ENCODE measurements at places on chromosomes 7 and 10.
A peak's percentile ranks its signal among the peaks of the same experiment; 100 is the strongest.

DNA sequence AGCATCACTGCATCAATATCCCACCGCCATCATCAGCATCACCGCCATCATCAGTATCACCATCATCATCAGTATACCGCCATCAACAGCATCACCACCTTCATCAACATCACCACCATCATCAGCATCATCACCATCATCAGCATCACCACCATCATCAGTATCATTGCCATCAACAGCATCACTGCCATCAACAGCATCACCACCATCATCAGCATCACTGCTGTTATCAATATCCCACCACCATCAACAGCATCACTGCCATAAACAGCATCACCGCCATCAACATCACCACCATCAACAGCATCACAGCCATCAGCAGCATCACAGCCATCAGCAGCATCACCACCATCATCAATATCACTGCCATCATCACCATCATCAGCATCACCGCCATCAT is 115.8 kb downstream of the RGS10 start:
- no peak for DNase-seq

DNA sequence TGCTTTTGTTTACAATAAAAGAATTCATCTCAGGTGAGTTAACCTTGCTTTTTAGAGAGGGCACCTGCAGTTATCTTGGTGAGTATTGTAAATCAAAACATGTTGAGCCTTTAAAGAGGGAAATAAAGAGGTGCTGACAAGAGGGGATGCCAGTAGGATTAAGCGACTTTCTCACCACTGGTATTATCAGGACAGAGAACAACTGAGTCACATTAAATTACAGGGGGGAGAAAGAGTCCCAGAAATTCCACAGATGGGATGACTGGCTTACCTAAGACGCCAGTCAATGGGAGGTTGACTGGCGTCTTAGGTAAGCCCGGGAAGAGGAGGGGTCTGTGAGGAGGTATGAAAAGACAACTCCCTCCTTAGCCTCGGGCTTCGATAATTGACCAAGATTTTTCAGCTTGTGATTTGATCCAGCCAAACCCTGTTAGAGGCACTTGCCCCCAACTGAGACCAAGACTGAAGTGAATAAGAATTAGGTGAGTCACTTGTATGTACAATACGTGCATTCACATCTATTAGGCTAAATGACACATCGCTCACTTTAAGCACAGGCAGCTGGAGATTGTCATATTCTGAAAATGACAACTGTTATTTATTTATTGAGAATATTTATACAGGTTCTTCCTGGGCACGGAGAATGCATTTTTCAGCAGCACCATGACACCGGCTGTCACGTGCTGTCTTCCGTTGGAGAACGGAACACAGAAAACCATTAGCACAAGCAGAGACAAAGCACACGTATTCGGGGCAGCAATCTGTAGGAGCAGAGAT is 117.6 kb downstream of the SEM1 start:
- DNase-seq: no peak

DNA sequence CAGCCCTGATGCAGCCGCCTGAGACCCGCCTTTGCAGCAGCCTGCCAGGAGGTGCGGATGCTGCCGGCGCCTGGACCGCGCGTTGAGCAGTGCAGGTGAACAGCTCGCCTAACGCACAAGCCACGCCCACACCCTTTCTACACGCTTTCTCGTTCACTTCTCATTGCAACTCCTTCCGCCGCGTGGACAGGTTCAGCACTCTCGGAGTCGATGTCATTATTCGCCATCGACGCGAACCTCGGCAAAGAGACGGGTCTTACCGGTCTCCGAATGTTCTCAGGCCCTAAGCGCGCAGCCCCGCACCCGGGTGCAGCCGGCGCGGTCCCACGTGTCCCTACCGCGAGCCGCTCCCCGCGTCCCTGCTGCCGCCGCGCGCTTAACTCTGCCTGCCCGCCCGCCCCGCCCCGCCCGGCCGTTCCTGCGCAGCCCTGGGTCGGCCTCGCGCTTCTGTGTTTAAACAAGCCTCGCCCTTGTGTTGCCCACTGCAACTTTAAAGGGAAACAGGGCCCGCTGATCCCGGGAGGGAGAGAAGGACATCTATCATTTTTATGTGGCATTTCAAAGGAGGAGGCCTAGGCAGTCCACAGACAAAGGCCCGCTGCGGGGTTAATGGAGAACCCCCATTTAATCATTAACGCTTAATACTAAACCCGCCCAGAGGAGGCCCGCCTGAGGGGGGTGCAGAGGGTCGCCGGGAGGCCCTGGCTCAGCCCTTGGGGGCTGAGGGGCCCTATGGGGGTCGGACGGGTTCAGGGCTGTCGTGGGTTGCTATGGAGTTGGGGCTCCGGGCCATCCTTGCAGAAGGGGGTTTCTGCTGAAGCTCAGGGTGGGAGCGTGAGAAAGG is 128.5 kb downstream of the WDR11 start:
- DNase-seq: no peak

- DNase-seq: peak; percentile 54
These were observed 112.7 kb downstream of the SLIT1 start for GRCh38 chr10:97072851-97073665.

- no peak for DNase-seq
These were observed 177.4 kb downstream of the ADK start for GRCh38 chr10:74328388-74328787.

GRCh38 chr7:101096331-101096956 is 11.2 kb downstream of the TRIM56 start:
- DNase-seq: no peak

DNA sequence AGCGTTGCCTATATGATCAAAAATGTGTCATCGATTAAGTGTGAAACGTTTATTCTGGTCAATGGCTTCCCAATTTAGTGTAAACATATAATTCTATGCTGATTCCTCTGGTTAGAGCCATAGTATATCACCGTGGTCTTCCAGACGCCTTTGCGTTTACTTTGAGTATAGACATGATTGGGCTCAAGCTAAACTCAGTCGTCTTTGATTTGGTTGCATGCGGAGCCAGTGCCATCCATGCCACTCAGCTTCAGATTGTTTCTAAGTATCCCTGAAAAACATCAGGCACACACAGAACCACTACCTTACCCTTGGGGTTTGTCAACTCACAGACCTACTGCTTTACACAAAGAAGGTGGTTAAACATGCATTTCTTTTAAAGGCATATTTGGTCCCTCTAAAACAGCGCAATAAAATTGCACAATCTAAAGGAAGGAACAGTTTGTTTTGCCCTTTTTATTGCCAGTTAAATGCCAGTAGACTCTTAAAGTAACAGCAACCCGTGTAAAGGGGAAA is 273.6 kb upstream of the KLF6 start:
- no peak for DNase-seq

- DNase-seq: no peak
These were observed 24.3 kb downstream of the BTBD16 start for GRCh38 chr10:122295451-122295809.

DNA sequence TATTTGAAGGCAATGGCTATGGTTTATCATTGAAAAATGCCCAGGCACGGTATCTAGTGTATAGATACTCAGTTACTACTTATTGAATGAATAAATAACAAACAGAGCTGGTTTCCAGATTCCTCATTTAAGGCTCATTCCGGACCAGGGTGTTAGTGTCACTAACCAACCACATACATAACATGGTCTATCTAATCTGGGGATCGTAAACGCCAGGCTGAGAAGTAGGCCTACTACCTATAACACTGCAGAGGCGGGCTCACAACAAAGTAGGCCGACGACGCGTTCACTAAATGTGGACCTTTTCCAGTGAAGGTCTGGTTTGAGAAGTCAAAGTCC is 423 bp downstream of the LSM5 start:
- DNase-seq: no peak

DNA sequence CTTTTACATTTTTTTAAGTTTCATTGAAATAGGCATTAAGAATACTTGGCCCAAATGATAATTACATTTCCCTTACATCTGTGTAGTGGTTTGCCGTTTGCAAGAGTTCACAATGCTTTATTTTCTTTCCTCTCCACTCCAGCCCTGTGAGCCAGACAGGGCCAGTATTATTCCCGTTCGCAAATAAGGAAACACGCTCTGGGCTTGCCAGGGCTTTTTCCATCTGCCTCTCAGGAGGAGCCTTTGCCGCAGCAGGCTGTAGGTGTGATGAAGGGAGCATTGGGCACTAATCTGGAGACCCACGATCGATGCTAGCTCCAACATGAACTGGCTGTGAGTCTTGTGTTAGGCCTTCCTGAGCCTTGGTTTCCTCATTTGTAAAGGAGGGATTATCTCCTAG is 154.4 kb downstream of the GALNT17 start:
- DNase-seq: no peak

GRCh38 chr10:58237014-58237834 is 30.5 kb downstream of the IPMK start:
- no peak for DNase-seq

GRCh38 chr10:25522294-25522693 is 347.5 kb downstream of the GPR158 start:
- no peak for DNase-seq

GRCh38 chr7:149719912-149720335 is 53.5 kb downstream of the ZNF467 start:
- DNase-seq: no peak

- no peak for DNase-seq
These were observed 18.5 kb downstream of the ANKRD22 start for GRCh38 chr10:88833156-88833555.

DNA sequence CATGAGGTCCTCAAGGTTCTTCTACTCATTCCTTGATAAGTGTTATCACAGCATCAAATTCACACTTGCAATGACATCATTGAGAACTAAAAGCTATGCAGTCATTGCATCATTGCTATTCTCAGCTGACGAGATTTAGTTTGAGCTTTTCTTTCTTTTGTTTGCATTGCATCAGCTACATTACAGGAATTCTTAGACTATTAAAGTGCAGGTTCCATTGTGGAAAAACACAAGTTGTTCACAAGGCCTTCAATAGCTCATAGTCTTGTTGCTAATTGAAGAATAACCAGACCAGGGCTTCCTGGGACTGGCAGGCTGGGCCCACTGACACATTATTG is 139.3 kb downstream of the CXCL12 start:
- no peak for DNase-seq

- DNase-seq: no peak
These were observed 1.1 kb upstream of the MKLN1 start for GRCh38 chr7:131326576-131326975.

GRCh38 chr7:114788706-114789105 is 133.2 kb upstream of the MDFIC start:
- DNase-seq: no peak

DNA sequence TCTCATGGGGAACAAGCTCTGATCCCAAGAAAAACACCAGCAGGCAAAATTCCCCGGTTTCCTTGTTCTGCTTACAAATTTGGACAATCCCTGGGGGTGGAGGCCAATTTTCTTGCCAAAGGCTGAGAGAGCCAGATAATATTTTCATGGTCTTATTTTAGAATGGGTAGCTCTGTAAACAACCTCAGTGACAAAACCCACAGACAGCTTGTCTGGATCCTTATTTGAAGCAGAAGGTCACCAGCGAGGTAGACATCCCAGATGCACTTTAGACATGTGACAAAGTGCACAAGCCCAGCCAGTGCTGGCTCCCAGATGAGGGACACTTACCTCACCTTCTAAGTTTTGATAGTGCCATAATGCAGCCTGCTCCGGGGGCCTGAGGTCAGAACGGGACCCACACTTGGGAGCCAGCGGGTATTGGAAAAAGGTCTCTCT is 102.6 kb upstream of the DDC start:
- DNase-seq: no peak

- no peak for DNase-seq
These were observed 4.7 kb upstream of the UNCX start for GRCh38 chr7:1227814-1228544.

- DNase-seq: no peak
These were observed 21.3 kb upstream of the FXYD4 start for GRCh38 chr10:43350156-43350555.

DNA sequence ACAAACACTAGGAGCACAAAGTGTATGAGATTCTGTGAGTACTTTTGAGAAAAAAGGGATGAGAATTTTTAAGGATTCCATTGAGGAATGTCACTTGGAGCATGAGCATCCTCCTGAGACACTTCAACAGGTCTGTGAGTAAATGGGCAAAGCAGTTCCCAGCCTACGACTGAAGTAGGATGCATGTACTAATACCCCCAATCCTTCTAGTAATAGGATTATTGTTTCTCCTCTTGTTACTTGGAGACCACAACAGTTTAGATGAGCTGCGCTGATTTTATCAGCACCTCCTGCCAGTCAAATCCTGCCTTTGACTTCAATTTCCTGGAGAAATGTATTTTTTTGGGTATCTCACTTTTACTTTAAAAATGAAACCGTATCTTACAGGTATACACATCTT is 820 bp downstream of the BBS9 start:
- DNase-seq: no peak

GRCh38 chr7:139852482-139852845 is 23.4 kb downstream of the TBXAS1 start:
- no peak for DNase-seq

DNA sequence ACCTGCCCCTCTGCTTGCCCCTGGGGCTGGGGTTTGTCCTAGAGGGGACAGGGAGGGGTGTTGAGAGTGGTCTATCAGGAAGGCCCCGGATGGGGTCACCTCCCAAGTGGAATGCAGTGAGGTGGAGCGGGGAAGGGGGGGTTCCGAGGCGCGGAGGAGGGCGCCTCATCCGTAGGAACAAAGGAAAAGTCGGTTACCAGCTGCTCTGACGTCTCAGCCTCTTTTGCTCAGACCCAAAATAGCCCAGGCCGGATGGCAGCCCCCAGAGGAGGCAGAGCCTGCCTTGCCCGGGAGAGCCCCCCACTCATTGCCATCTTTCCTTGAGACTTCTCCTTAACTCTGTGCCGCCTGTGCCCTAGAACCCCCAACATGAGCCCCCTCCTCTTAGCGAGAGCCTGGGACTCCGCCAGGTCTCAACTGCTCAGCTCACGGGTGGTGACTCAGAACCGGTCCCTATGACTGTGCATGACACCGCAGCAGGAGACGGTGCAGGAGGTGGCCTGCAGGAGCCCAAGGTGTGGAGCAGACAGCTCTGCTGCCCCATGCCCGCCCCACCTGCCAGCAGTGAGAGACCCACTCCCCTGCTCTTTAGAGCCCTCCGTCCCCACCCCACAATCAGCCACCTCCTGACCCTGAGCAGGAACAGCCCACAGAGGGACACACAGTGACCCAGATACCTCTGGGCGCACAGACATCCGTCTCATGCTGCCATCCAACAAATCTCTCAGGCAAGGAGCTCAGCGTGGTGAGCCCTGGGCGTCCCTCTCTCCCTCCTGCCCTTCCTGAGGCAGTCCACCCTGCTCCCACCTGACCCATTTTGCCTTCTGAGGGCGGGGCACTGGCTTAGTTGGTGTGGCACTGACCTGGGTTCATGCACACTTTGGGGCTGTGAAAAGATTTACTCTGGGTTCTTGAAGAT is 13.1 kb downstream of the STX1A start:
- no peak for DNase-seq

GRCh38 chr10:126290232-126290631 is 98.0 kb downstream of the ADAM12 start:
- no peak for DNase-seq

- DNase-seq: peak; percentile 22
These were observed 77.4 kb upstream of the ANLN start for GRCh38 chr7:36312064-36312914.

GRCh38 chr7:54097886-54098285 is 444.3 kb upstream of the VSTM2A start:
- DNase-seq: no peak

Measured in activated effector memory CD4-positive, alpha-beta T cell treated with Interleukin-2 at 50 U/mL for 16 hours (primary cell).